ENCODE measurements at places on chromosomes 5 and 9. TPM values are rescaled to one million over a fixed set of nuclear protein-coding genes. Genes with fewer than 3 reads are reported as not detected.

DNA sequence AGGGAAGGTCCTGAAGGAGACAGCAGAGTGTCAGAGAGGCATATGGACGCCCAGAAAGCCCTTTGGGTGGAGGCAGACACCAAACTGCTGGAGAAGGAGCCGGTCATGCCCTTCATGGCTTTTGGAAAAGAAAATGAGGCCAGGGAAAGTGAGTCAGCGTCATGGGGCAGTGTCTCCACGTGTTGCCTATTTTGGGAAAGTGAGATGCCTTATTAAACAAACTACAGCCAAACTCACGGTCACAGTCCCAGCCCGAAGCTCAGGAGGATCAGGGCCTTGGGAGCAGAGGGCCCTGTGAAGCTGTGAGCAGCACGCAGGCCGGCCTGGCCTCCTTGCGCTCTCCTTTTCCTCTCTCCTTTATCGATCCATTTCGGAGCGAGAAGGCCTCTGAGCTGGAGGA lies 25.0 kb downstream of the RGS3 start:
- no peak for DNase-seq

DNA sequence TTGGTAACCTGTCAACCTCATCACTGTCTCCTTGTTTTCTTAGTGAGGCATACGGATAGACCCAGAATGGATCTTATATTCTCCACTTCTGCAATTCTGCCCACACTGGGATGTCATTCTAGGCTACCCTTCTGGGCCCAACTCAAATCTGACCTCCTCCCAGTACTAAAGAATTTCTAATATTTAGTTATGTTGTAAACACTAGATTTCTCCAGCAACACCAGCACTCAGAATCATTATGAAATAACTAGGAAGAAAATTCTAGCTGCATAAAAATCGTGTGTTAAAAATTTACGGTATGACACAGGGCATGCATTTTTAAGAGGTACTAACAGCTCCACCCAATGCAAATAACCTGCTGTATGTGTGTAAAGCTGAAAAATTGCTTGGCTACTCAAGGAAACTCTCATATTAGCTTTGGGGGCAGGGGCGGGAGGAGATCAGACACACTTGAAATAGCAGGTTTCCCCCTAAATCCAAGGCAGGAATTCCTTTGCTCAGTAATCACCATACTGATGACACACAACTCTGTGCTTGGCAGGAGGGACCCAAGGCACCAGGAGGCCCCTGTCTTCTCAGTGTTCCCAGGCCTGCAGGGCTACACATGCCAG lies 27.3 kb downstream of the MACROH2A1 start:
- no peak for DNase-seq

- DNase-seq, result no peak
Measured at GRCh38 chr5:164306662-164307061, 801.2 kb downstream of the MAT2B start.

DNA sequence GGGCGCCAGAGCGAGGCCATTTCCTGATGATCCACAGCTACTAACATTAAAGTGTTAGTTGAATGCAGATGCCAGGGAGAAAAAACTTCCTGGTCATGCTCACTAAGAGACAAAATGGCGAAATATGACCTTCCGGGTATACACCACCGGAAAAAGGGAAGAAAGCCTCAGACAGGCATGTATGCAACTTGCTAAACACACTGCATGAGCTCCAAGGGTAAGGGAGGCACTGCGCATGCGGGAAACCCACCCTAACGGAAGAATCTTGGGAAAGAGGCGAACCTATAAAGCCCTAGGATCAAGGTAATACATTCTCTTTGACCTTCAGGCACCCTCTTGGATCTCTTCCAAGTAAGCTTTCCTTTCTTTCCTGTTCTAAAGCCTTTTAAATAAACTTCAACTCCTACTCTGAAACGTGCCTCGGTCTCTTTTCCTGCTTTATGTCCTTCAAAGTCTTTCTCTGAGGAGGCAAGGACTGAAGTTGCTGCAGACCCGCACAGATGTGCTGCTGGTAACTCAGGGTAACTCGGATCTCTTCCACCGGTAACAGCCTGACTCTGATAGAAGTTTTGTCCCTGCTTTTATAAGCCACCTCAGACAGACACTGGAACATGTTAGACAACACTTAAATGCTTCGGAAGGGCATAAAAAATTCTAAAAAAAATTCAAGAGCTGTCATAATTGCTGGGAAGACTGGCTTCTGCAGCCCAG lies 64.9 kb downstream of the DTWD2 start:
- DNase-seq, result no peak

- DNase-seq, result no peak
Measured at GRCh38 chr9:93133681-93134014, 403 bp downstream of the NINJ1 start.

- no peak for DNase-seq
Measured at GRCh38 chr5:54455413-54456157, at the start of gene HSPB3. Gene HSPB3 (plus strand): TSS chr5:54455699. CDS start chr5:54455790, 91 bp downstream.

Gene PCDHA9
- not detected for total RNA-seq
